Karpas-422 (cell line): ENCODE measurements at places on chromosomes 6 and 20.

DNA sequence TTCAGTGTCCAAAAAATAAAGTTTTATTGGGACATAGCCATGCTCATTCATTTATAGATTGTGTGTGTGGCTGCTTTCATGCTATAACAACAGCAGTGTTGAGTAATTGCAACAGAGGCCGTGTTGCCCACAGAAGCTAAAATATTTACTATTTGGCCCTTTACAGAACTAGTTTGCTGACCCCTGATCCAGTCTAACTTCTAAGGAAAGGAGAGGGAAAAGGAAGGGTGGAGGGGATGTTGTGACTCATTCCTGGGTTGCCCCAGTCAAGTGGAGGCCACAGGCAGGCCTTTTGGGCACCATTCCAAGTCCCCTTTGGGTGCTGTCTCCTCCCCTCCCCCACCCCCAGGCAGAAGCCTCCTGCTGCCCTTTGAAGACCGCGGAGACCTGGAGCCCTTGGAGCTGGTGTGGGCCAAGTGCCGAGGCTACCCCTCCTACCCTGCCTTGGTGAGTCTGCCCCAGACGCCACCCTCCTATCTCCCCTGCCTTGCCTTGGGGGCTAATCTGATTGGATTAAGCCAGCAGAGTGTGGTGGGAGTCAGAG lies 28.4 kb downstream of the BRPF3 start:
- DNase-seq, result no peak

DNA sequence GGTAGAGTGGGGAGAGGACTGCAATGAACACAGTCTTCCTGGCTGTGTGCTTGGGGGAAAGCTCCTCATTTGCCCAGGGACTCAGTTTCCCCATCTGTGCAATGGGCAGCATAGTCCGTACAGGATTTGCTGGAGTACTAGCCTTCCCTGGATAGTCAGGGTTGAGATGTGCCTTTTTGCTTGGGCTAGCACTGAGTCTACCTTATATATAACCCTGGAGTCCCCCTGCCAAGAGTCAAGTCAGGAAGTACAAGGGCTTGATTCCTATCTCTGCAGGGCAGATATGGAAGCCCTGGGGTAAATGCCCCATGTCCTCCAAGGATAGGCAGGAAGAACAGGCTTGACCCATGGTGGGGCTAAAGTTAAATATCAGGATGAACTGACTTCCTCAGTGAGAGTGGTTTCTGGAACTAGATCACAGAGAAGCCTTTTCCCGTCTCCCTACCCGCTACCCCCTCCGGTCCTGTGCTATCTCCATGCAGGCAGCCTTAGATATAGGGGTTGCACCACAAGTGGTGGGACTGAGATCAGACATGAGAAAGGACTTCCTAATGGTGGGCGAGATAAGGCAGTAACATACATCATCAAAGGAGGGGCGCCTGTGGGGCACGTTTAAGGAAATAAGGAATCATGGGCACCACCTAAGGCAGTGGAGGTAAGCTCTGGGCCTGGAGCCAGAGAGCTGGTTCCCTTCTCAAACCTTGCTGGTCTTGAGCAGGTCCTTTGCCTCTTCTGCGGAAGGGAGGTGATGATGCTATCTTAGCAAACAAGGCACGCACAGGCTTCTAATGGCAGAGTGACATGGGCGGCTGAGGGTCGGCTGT lies 157.9 kb downstream of the MRPL14 start:
- DNase-seq, result no peak

DNA sequence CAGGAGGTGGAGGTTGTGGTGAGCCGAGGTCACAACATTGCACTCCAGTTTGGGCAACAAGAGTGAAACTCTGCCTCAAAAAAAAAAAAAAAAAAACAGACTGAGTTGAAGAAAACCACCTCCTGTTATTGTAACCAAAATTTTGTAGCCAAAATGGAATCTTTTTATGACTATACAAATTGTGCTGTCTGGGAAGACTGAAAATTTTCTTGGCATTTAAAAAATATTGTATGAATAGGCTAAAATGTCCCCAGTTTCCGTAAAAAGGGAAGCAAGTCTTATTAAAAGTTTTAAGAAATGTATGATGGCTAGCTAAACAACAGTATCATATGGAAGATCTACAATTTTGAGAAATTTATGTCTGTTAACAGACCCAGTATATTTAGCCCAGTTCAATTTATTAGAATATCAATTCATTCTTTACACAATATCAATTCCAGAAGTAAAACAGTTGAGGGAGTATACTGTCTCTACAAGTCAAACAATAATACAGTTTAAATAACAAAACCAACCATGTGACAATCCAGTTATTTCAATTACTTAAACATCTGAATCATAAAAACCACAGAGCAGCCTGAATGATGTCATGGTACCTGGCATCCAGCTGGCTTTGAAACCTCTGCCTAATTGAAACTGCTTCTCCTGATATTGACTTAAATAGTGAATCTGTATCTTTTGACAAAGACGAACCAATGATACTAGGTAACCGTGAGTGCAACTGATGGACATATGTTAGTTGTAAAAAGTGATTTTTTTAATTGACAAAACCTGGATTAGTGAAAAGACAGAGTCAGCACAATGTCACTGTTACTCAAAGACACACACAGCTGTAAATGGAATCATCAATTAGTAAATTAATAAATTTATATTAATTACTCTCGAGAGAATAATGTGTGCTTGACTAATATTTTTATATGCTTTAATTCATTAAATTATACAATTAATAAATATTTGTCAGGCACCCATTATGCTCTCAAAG lies 166.6 kb upstream of the MARCKS start:
- no peak for DNase-seq

DNA sequence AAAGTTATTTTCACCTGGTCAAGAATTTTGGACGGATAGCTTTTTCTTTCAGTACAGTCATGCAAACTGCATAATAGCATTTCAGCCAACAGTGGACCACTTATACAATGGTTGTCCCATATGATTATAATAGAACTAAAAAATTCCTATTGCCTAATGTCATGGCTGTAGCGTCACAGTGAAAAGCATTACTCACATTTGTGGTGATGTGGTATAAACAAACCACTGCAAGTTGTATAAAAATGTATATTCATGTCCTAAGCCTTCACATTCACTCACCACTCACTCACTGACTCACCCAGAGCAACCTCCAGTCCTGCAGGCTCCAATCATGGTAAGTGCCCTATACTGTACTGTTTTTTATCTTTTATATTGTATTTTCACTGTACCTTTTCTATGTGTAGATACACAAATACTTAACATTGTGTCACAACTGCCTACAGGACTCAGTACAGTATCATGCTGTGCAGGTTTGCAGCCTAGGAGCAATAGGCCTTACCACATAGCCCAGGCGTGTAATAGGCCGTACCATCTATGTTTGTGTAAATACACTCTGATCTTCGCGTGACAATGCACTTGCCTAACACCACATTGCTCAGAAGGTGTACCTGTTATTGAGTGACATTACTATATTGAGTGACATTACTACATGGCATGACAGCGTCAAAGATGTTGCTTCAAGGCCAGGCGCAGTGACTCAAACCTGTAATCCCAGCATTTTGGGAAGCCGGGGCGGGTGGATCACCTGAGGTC lies 17.9 kb downstream of the ABHD12 start:
- DNase-seq, result no peak

DNA sequence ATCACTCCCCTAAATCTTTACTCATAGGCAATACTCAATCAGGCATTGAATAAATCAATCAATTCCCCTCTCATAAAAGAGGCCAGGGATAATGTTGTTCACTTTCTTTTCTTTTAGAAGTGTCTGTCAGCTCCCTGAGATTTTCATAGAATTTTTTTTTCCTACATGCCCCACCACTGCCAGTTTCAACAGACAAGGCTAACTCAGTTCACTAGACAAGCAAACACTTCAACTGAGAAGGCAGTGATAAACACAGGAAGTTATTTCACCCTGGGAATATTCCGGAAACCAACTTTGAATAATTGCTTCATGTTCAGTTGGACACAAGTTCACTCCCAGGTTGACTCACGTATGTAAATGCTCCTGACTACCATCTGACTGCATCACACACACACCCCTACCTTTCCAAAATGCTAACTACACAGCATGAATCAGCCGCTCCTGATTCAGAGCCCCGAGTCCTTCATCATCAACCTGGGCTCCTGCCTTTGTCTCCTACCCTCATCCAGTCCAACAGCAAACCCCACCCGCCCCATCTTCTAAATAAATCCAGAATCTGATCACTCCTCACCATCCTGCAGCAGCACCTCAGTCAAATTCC lies 143.9 kb downstream of the BCAS1 start:
- DNase-seq, result peak; percentile 86

DNA sequence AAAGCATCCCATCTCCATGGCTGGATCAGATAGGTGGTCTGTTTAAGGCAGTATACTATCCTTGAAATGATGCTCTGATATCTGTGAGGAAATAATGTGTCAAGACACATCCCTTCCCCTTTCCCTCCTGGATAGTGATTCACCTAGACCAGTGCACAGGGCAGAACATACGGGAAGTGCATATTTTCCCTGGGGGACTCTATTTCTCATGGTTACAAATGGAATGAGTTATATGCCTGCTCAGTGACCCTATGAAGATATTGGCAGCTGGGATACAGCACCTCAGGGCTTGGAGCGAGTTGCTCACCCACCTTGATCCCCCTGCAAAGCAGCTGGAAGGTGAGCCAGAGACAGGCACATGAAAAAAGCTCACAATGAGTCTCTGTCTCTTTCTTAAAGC lies 67.5 kb upstream of the PRL start:
- DNase-seq, result no peak

GRCh38 chr6:654136-654535 lies 2.8 kb downstream of the HUS1B start:
- DNase-seq, result no peak

DNA sequence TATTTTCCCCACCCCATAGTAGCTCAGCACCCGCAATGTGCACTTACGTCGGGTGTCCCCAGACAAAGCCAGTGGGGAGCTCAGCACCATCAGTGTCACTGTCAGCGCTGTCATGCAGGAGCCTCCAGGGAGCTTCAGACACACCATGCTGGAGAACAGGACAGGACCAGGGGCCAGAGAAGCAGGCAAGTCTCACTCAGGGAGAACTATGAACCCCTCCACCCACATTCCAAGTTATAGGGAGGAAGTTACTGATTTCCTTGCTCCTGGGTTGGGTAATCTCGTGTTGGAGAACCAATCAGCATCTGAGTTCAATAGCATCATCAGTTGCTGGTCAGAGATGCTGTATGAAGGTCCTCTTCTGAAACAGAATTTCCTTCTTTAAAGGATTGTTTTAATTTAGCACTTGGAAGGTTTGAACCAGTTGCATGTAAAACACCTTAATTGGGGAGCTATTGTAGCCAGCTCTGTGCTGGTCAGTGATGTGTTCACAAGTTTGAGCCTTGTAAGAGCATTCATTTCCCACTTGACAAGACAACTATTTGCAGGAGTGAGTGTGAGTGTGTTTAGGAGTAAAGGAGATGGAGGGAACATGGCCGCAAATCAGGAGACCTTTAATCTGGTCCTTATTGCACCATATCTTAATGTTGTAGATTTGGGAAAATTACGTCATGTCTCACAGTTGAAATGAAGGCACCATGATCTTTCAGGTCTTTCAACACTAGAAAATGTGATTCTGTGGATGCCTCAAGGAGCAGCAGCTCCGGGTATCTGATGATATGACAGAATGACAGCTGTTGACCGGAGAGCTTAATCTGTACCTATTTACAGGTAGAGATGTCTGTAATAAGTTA lies at the start of gene HLA-DRB1:
Gene HLA-DRB1 (minus strand): TSS at position 253 of the 854 bp plus-strand sequence. CDS start 106 bp downstream, at position 147.
- peak; percentile 87 for DNase-seq

DNA sequence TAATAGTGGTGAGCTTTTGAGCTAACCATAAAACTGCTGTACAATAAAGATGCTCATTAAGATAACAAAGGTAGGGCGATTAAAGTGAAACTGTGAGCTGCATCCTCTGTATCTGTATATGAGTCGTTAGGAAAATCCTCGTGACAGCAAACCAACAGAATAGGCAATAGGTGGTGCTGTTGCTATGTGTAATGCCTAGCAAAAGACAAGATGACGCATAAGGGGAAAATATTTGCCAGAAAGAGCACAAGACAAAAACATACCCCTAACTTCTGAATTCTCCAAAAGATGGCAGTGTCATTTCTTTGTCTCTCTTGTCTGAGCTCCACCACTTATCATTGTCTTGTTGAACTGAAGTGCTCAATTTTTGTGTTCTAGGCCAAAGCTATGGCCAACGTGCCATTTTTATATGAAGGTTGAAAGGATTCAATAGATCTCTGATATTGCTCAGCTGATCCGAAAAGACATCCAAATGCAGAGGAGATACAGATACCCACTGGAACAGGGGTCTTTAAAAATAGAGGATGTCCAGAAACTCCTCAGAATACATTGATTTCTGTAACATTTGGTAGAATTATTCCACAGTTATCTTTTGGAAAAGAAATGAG lies 56.3 kb upstream of the ANKEF1 start:
- peak; percentile 92 for DNase-seq

GRCh38 chr6:28490205-28490890 lies 25.2 kb downstream of the GPX6 start:
- no peak for DNase-seq

DNA sequence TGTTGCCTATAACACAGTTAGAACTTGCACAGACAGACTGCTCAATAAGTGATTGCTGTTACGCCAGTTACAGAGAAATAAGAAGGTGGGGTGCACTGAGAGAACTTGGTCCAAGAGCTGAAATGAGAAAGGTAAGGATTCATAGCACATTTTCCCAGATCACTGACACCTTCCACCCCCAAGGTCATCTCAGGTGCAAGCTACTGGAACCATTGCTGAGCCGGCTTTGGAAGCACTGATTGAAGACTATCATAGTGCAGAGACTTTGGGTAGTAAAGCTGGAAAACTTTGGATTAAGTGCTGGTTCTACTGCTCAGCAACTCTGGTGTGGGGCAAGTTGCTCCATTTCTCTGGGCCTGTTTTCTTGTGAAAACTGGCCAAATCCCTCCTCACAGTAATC lies 38.1 kb downstream of the STK35 start:
- DNase-seq, result no peak

- no peak for DNase-seq
These were observed 5.3 kb upstream of the FBXO9 start for GRCh38 chr6:53059648-53060589.

GRCh38 chr20:63283397-63284082 lies 9.4 kb upstream of the COL20A1 start:
- DNase-seq, result no peak
